NCI-H526 treated with DMSO at 0.1 percent for 48 hours (cell line): ENCODE measurements at places on chromosomes 5 and 9.

GRCh38 chr5:36285837-36286615 is 15.7 kb downstream of the RANBP3L start:
- DNase-seq: no peak

DNA sequence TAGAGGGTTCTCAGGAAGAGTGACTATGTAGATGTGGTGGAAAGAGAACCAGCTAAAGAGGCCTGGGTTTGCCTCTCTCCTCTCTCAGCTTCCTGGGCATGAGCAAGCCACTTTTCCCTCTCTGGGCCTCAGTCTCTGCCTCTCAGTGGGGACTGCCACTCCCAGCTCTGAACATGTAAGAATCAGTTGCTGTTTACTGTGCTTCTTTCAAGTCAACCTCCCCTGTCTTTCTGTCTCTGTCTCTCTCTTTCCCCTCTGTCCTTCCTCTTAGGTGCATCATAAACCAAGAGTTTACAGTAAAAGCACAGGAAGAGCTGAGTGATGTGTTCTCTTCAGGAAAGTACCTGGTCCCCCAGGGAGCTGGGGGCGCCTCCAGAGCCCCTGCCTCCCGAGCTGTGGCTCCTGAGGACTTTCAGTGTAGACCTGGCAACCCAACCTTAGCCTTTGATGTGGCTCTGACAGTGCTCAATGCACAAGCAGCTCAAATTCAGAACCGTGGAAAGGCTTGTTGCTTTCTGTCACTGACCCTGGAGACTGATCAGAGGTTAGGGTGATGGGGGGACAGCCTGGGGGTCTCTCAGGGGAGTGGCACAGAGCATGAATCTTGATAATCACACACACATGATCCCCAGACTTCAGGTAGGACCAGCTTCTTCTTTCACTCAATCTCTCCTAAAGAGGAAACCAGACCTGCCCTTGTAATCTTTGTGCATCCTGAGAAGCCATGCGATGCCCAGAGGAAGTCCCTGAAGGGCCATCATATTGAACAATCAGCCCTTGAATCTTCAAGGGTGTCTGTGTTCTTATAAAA is 59.4 kb upstream of the TNFSF8 start:
- DNase-seq: no peak

DNA sequence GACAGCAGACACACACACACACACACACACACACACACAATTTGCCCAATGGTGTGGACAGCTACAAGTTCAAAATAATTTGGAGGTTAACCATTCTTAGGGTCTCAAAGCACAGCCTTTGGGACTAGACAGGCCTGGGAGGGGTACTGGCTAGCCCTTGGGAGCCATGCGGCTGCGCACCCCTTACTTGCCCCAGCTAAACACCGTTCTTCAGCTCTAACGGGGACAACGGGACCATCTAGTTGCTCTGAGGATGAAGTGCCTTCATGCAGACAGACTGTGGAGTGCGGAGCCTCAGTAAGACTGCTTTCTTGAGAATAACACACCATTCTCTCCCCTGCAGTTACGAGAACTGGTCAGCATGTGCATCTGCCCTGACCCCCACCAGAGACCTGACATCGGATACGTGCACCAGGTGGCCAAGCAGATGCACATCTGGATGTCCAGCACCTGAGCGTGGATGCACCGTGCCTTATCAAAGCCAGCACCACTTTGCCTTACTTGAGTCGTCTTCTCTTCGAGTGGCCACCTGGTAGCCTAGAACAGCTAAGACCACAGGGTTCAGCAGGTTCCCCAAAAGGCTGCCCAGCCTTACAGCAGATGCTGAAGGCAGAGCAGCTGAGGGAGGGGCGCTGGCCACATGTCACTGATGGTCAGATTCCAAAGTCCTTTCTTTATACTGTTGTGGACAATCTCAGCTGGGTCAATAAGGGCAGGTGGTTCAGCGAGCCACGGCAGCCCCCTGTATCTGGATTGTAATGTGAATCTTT is 64.6 kb downstream of the PSMB7 start:
- no peak for DNase-seq

DNA sequence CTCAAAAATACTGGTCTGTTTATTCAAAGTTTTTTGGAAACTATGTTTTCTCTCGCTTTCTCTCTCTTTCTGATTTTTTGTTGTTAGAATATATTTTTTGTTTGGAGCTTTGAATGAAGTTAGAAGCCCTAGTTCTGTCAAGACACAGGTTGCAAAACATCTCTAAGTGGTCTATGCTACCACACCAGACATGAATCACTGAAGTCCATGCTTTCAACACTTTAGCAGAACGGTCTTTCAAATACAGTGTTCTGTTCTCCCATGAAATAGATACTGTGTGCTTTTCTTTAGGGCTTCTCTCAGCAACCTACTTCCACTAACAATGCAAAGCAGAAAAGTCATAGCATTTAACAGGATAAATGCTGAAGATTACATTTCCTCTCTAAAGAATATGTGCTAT is 392.5 kb downstream of the TMEM167A start:
- no peak for DNase-seq

DNA sequence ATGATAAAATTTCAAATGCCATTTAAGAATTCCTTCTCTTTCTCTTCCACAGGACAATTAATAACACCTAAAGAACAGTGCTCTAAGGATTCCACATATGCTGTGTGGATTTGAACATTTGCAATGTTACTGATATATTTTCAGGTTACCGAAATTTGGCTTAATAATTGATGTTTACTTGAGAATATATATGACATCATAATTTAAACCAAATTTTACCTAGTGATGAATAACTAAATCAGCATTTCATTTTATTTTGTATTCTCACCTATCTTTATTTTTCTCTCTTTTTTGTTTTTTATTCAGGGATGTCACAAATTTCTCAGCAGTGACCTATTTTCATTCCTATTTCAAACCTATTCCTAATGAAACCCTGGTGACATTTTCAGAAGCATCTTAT is 429.6 kb downstream of the SLCO4C1 start:
- no peak for DNase-seq

- DNase-seq: no peak
Measured at GRCh38 chr9:86021166-86021565, 78.2 kb downstream of the GOLM1 start.

DNA sequence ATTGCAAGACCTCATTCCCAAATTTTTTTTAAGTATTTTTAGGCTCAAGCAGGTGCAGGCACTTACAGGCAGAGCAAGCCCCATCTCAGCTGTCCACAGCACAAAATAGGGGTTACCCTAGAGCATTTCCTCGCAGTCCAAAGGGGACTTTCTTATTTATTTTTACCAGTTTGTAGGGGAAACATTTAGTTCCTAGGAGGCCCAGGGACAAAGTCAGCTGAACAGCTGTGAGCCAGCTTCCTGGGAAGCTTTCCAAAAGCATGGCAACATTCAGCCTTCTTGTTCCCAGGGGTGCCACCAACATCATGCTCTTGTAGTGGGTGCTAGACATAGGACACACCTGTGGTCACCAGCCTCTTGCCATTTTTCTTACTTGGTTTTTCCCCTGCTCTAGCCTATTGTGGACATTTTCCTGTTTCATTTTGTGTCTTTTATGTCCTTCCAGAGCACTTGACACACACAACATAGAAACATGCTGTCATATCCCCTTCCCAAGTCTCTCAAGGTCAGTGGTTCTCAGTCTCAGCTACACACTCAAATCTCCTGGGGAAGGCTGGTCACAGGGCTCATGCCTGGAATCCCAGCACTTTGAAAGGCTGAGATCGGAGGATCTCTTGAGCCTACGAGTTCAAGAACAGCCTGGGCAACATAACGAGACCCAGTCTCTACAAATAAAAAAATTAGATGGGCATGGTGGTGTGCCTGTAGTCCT is 38.2 kb downstream of the HAVCR1 start:
- DNase-seq: no peak

- no peak for DNase-seq
Measured at GRCh38 chr9:6620353-6620752, 25.2 kb downstream of the GLDC start.

DNA sequence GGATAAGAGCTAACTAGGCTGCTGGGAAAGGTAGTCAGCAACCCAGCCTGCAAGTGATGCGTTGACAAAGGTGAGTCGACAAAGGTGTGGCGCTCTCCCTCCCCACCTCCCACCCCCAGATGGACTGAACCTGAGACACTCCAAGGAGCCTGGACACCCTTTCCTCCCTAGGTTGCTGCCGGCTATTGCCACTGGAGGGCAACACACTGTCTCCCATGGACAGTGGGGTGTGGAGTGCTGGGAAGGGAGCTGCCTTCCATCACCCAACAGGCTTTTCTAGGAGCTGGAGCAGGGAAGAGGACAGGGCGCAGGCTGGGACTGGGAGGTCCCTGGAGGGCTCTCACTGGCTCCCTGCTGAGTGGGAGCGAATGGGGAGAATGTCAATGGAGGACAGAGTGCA is 75.4 kb upstream of the ARAP3 start:
- peak; percentile 38 for DNase-seq

DNA sequence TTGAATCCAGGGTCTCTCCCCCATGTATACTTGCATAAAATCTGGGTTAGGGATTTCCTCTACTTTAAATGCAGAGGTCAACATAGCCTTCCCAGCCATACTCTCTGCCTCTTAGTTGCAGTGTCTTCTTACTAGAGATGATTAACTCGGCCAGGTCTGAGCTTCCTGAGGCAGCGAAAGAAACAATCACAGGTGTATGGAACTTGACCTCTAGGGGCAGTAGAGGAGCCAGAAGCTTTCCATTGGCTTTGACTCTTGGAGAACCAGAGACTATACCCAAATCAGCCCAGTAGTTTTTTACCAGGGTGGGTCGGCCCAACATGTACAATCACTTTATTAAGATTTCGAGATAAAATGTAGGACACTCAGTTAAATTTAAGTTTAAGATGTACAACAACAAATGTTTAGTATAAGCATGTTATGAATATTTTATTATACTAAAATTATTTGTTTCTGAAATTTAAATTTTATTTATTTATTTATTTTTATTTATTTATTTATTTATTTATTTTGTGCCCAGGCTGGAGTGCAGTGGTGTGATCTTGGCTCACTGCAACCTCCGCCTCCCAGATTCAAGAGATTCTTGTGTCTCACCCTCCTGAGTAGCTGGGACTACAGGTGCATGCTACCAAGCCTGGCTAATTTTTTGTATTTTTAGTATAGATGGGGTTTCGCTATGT is 48.0 kb upstream of the DMRT3 start:
- no peak for DNase-seq

GRCh38 chr5:121138495-121138907 is 674.4 kb downstream of the PRR16 start:
- DNase-seq: no peak
